ENCODE measurements at places on chromosomes 7 and 10. TPM values are rescaled to one million over a fixed set of nuclear protein-coding genes. Genes with fewer than 3 reads are reported as not detected.

DNMBP gene
- total RNA-seq, result 6.4 TPM

RNLS gene
- total RNA-seq, result not detected

DNA sequence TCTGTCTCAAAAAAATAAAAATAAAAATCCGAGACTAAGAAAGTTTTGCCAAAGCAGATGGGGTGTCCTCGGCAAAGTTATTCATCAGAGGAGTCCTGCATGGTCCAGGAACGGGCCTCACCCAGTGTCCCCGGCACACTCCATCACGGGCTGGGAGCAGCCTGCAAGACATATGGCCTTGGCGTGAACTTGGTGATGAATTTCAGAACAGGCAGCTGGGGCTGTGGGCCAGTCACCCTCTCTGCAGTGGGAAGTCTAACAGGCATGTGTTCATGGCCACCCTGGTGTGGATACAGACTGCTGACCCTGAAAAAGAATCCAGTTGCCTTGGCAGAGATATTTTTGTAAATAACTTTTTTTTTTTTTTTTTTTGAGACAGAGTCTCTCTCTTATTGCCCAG, 34.7 kb downstream of the NPTX2 start:
- no peak for DNase-seq

- DNase-seq, result no peak
These were observed 26.6 kb downstream of the ESYT2 start for GRCh38 chr7:158802535-158803366.

- no peak for DNase-seq
These were observed 122.6 kb upstream of the ASAH2 start for GRCh38 chr10:50373821-50374501.

CYP2C19 gene
- not detected for total RNA-seq

GRCh38 chr10:36265741-36266140, 623.6 kb upstream of the FZD8 start:
- no peak for DNase-seq

- DNase-seq, result no peak
These were observed 30.7 kb downstream of the ZCCHC24 start for GRCh38 chr10:79414714-79415113.

DNA sequence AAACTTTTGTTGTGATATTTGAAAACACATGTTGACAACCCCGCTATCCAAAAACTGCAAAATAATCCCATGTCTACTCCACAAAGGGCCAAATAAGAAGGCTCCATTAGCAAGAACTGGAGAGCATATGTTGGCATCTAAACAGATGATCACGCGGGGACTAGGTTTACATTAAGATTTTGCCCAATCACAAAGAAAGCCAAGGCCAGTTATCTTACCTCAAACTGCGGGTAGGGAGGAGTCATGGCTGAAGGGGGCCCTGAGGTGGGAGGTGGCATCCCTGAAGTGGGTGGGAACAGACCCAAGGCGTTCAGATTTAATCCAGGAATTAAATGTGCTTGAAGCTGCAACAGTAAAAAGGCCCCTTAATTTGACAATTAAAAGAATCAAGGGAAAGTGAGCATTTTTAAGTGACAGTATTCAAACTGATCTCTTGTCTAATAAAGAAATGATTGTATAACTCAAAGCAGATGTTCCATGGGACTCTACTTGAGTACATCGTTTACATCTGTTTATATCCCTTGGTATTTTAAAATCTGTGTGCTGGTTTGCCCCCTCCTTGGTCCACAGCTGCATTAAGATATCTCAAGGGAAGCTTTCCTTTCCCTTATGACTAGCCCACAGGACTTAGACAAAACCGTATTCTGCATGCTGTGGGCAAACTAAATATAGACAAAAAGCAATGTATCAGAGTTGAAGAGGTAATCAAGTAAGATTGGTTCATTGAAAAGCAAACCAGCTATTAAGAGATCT, 42.9 kb downstream of the MALSU1 start:
- DNase-seq, result no peak

DNA sequence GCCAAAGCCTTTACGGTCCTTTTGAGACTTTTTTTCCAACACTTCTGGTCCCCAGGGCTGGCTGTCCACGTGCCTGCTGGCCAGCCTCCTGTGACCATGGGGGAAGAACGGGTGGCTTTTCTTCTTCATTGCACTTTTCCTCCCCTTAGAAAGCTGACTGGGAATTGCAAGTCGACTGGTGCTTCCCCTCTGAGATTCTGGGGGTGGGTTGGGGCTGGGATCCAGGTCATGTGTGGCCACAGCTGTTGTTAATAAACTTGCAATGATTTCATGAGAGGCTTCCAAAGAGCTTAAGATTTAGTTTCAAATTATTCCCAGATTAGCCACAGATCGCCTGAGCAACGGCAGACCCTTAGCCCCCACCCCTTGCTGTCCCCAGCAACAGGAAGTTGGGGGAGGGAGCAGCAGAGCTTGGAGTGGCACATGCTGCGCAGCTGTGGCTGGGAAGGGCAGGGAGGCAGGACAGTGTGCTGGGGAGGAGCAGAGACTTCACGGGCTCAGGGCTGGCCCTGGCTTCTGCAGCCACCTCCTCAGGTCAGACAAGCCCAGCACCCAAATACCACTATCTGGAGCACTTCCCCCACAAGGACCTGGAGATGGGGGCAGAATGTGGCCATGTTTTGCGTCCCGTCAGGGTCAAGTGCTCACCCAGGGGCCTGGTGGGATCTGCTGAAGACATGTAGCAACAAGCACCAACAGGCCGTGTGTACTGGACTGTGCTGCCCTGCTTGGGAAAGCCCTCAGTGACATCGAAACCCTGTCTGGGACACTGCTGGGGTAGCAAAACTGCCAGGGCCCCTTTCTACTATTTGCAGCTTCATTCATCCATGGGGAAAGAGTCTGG, 147.1 kb downstream of the RNF216 start:
- DNase-seq, result no peak

Data from HepG2 (cell line).